GDM1 (cell line): ENCODE measurements at places on chromosomes 12 and 14.

GRCh38 chr12:119666226-119666795 lies 1.6 kb upstream of the PRKAB1 start:
- DNase-seq, result no peak

GRCh38 chr12:113194971-113195391 lies 9.5 kb downstream of the RITA1 start:
- no peak for DNase-seq

- no peak for DNase-seq
Measured at GRCh38 chr12:50276068-50276467, 7.3 kb downstream of the LIMA1 start.

DNA sequence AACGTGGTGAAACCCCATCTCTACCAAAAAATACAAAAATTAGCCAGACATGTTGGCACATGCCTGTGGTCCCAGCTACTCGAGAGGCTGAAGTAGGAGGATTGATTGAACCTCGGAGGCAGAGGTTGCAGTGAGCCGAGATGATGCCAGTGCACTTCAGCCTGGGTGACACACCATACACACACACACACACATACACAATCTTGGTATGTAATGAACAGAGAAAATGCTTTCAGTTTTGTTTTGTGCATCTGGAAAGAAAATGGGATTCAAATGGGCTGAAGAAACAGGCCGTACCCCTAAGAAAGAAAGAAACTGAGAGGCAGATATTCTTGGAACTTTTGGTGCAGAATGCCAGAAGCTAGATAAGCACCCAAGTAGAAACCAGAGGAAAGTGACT lies 107.2 kb downstream of the PDE3A start:
- no peak for DNase-seq

GRCh38 chr14:71317385-71318096 lies 410.3 kb downstream of the PCNX1 start:
- no peak for DNase-seq
